ENCODE measurements at places on chromosomes 4 and X. TPM values are rescaled to one million over a fixed set of nuclear protein-coding genes. Genes with fewer than 3 reads are reported as not detected.

The DUSP21 gene
- not detected for total RNA-seq

The HERC5 gene
- total RNA-seq: 3.2 TPM

The WNK3 gene
- 2.1 TPM for total RNA-seq

The IBSP gene
- not detected for total RNA-seq

DNA sequence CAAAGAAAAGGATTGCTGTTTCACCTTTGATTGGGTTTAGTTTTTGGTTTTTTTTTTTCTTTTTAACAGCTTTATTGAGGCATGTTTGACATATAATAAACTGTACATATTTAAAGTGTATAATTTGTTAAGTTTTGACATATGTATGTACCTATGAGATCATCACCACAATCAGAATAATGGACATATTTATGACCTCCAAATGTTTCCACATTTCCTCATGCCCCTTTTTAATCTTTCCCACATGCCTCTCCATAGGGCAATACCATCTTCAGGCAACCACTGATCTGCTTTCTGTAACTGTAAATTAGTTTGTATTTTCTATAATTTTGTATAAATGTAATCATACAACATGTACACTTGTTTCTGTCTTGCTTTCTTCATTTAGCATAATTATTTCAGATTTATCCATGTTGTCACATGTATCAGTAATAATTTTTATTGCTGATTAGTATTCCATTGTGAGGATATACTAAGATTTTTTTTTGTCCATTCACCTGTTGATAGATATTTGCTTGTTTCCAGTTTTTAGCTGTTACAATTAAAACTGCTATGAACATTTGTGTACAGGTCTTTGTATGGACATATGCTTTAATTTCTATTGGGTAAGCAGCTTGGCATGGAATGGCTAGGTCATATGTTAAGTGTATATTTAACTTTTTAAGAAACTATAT is 33.5 kb downstream of the PTPN13 start:
- no peak for DNase-seq

DNA sequence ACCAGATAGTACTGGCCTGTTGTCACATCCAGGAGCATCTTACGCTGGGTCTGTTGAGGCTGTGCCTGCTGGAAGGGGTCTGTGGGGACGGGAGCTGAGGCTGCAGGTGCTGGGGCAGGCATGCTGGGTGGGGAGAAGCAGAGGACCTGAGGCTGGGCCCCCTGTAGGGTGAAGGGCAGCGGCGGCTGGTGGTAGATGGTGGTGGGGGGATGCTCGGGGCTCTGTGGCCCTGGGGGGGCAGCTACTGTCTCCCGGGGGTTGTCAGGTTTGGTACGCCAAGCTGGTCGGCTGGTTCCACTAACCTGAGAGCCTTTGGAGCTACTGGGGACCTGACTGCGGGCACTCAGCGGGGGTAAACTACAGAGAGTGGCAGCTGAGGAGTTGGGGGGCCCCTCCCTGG is 7.8 kb downstream of the C4orf54 start:
- no peak for DNase-seq

DNA sequence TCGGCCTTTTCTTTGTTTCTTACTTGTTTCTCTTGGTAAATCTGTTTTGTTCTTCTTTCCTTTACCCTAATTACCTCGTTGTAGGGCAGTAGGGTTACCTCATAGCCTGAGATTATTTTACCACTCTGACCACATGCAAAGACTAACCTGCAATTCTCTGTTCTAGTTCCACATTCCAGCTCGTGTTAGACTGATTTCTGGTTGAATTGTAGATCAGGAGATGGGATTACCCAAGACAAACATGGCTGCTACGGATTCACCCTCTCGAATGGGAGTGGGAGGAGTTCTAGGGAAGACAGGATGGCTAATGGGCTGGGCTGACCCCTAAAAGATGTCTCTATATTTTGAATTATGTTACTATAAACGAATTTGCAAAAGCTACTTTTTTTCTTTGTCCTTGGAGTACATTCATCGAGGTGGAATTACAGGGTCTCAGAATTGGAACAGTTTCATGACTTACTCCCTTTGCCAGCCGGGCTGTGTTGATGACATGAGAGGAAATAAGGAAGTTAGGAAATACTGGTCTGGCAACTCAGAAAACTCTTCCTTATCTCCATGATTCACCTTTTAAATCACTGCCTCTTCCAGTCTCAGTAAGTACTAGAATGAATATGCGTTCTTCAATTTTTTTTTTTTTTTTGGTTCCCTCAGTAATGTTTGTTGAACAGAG is 36.7 kb upstream of the FBXW7 start:
- no peak for DNase-seq

GRCh38 chr4:155505321-155505720 is 128.6 kb upstream of the MAP9 start:
- no peak for DNase-seq

- DNase-seq: peak; percentile 74
Measured at GRCh38 chrX:56232221-56233082, at the start of gene KLF8. Gene KLF8, plus strand, starts transcription at chrX:56232356. Its CDS starts 979 bp downstream, at chrX:56233335.

GRCh38 chr4:98745366-98745765 is 87.0 kb upstream of the TSPAN5 start:
- DNase-seq: no peak

DNA sequence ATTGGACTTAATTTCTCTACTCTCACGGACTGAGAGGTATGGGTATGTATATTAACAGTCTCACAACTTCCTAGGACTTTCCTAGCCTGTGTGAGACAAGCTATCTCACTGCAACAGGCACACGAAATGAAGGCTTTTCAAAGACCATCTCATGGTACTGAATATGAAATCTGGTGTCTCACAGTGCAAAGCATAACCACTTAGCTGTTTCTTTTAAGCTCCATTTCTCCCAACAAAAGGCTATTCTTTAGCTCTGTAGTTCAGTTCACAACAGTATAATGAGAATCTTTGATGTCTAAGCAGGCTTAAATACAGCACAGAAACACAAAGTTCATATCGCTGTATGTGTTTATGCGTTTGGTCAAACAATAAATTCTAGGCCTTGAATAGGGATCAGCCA is 116.2 kb upstream of the PCDH18 start:
- no peak for DNase-seq

- no peak for DNase-seq
Measured at GRCh38 chr4:182878633-182879495, 38.3 kb downstream of the DCTD start.

GRCh38 chr4:42605264-42605663 is 51.6 kb downstream of the ATP8A1 start:
- DNase-seq: no peak

DNA sequence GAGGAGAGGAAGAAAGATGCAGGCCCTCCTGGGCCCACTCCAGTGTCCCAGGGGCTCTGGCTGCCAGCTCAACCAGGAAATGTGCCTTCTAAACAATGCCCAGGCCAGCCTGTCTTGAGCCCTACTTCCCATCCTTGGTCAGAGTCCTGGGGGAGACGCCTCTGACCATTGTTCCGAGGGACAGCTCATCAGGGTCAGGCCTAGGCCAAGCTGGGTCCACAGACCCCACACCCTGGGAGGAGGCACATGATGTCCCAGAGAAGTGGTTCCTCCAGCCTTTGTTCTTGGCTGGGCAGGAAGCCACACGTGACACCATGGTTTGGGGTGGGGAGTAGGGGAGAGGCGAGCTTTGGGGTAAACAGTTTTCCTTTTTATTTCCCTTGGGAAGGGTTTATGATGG is 102.5 kb downstream of the EFNB1 start:
- DNase-seq: no peak

DNA sequence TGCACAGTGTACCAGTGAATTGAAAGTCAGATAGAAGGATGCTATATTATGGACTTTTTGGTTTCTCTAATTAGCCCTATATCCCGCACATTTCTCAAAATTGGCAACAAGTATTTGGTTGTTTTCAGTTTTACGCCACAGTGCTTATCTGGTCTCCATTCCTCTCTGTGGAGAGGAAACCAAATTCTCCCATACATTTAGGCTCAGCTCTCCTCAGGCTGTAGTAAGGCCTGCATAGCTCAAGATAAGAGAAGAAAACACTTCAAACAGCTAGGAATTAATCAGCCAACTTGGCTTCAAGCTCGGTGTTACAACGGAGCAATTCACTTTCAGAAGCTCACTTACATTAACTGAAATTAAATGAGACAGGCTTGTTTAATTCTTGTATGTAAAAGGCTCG is 263.2 kb downstream of the PDHA2 start:
- DNase-seq: no peak

GRCh38 chr4:177611974-177612664 is 169.9 kb upstream of the AGA start:
- no peak for DNase-seq

DNA sequence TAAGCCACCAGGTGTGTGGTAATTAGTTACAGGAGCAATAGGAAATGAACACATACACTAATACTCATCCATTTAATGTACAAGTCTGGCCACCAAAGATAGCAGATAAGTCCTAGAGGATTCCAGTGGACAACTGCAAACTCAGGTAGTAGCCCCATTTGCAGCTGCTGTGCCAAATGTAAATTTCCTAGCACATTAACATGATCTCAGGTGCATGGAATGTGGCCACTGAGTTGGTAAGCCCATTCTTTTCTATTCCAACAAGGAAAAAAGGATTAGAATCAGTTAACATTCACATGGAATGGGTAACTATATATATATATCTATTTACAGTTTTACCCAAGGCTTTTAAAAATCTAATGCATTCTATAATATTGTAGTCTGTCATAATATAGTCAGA is 23.3 kb upstream of the FRAS1 start:
- DNase-seq: no peak

DNA sequence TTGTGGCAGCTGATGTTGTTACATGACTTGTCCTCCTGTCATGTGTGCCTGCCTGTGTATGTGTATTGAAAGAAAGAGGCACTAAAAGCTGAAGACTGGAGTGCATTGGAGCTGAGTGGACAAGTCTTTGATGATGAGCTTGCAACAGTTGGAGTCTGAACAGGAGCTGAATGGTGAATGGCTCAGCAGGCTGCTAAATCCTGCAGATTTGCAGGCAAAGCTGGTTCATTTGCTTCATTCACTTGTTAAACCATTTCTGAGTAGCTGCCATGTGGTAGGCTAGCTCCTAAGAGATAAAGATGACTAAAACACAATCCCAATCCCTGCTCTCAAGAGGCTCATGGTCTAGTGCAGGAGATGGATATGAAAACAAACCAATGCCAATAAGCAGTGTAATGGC is 217.3 kb downstream of the CHRDL1 start:
- no peak for DNase-seq

Data from right cardiac atrium (tissue), 5 donors.